ENCODE measurements at places on chromosomes 5 and 9. TPM values are rescaled to one million over a fixed set of nuclear protein-coding genes. Genes with fewer than 3 reads are reported as not detected.

Gene SUSD1
- 6.4 TPM for total RNA-seq

Gene QSOX2
- total RNA-seq, result 25.4 TPM

Gene KIAA0825
- 0.62 TPM for total RNA-seq

Gene IQGAP2
- total RNA-seq, result 28.3 TPM

Gene PCDHA1
- total RNA-seq, result 0.07 TPM

Gene PCDHGB1
- 0.48 TPM for total RNA-seq

Gene SPATA31C1
- total RNA-seq, result not detected

Gene OLFM1
- total RNA-seq, result 0.37 TPM

Gene C5orf52
- total RNA-seq, result not detected

Gene TEX48
- 0.68 TPM for total RNA-seq

Gene C5
- total RNA-seq, result 0.82 TPM

Gene SPATA31E1
- total RNA-seq, result not detected

Gene PRDM9
- total RNA-seq, result not detected

Gene ADAMTS16
- total RNA-seq, result not detected

DNA sequence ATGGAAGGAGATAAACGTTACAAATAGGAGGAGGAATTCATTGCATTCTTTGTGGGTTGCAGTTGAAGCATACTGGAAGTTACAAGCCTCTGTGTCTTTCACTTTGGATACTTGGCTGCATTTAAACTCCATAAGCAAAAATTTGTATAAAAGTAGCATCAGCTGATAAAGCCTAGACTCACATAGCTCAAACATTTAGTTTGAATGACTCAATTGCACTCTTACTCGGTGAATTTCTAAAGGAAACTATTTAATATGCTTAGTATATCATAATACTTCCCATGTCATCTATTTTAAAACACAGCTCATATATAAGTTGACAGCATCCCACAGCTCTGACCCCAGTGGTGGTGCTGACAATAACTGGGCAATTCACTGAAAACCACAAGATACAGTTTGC is 596.6 kb upstream of the ZNF608 start:
- DNase-seq, result no peak

- H3K36me3 ChIP-seq, result peaks cover 29% of the 10 kb centered on the region
- no peak for DNase-seq
- H3K27ac ChIP-seq, result peak overlapping the region; percentile 65
- peaks cover 27% of the 10 kb centered on the region for H3K4me1 ChIP-seq
These were observed 5.9 kb downstream of the SLC35A4 start for GRCh38 chr5:140570488-140570887.

GRCh38 chr5:113376640-113377039 is 58.1 kb downstream of the TSSK1B start:
- no peak for DNase-seq
- H3K27ac ChIP-seq, result no peak overlapping the region
- no peak overlapping the region for H3K4me3 ChIP-seq
- H3K4me1 ChIP-seq, result peaks cover 34% of the 10 kb centered on the region

GRCh38 chr5:167643631-167644280 is 647.7 kb upstream of the WWC1 start:
- no peaks in the 10 kb centered on the region for H3K4me1 ChIP-seq
- DNase-seq, result no peak
- no peaks in the 10 kb centered on the region for H3K36me3 ChIP-seq
- no peak overlapping the region for H3K4me3 ChIP-seq
- no peaks in the 10 kb centered on the region for H3K27me3 ChIP-seq

- no peak overlapping the region for H3K4me3 ChIP-seq
- no peak overlapping the region for H3K27ac ChIP-seq
- DNase-seq, result no peak
- H3K4me1 ChIP-seq, result peaks cover 28% of the 10 kb centered on the region
These were observed 153.6 kb downstream of the TSSK1B start for GRCh38 chr5:113281194-113281593.

- H3K4me3 ChIP-seq, result no peak overlapping the region
- no peak for DNase-seq
- no peaks in the 10 kb centered on the region for H3K4me1 ChIP-seq
- H3K36me3 ChIP-seq, result no peaks in the 10 kb centered on the region
- no peaks in the 10 kb centered on the region for H3K27me3 ChIP-seq
These were observed 570.9 kb upstream of the GRIN3A start for GRCh38 chr9:102309379-102309778.

GRCh38 chr5:30195036-30195435 is 998.5 kb upstream of the CDH6 start:
- H3K36me3 ChIP-seq, result no peaks in the 10 kb centered on the region
- no peak for DNase-seq
- H3K4me1 ChIP-seq, result no peaks in the 10 kb centered on the region
- no peak overlapping the region for H3K4me3 ChIP-seq
- no peaks in the 10 kb centered on the region for H3K27me3 ChIP-seq

- no peak overlapping the region for H3K27ac ChIP-seq
- no peaks in the 10 kb centered on the region for H3K4me1 ChIP-seq
- no peak for DNase-seq
- H3K27me3 ChIP-seq, result no peaks in the 10 kb centered on the region
- no peak overlapping the region for H3K4me3 ChIP-seq
- H3K36me3 ChIP-seq, result no peaks in the 10 kb centered on the region
These were observed 9.2 kb downstream of the INSYN2B start for GRCh38 chr5:169970911-169971765.

- no peak for DNase-seq
- no peak overlapping the region for H3K27ac ChIP-seq
- no peak overlapping the region for H3K4me3 ChIP-seq
- H3K36me3 ChIP-seq, result peaks cover 18% of the 10 kb centered on the region
These were observed 13.5 kb downstream of the ZNF346 start for GRCh38 chr5:177035976-177036375.

- no peak overlapping the region for H3K27ac ChIP-seq
- DNase-seq, result no peak
- no peaks in the 10 kb centered on the region for H3K4me1 ChIP-seq
- H3K36me3 ChIP-seq, result no peaks in the 10 kb centered on the region
These were observed 115.2 kb downstream of the ADAMTS2 start for GRCh38 chr5:179230061-179230461.

GRCh38 chr9:18798508-18799290 is 234.3 kb downstream of the SAXO1 start:
- H3K4me3 ChIP-seq, result no peak overlapping the region
- H3K36me3 ChIP-seq, result no peaks in the 10 kb centered on the region
- H3K27ac ChIP-seq, result no peak overlapping the region
- DNase-seq, result no peak

- peaks cover 18% of the 10 kb centered on the region for H3K36me3 ChIP-seq
- H3K27ac ChIP-seq, result no peak overlapping the region
- no peaks in the 10 kb centered on the region for H3K27me3 ChIP-seq
- peaks cover 1% of the 10 kb centered on the region for H3K4me1 ChIP-seq
- no peak for DNase-seq
- H3K4me3 ChIP-seq, result no peak overlapping the region
These were observed 68.1 kb downstream of the AOPEP start for GRCh38 chr9:94794476-94795167.

- no peak overlapping the region for H3K4me3 ChIP-seq
- H3K36me3 ChIP-seq, result no peaks in the 10 kb centered on the region
- H3K27me3 ChIP-seq, result no peaks in the 10 kb centered on the region
- H3K27ac ChIP-seq, result no peak overlapping the region
- no peaks in the 10 kb centered on the region for H3K4me1 ChIP-seq
These were observed 1388.3 kb upstream of the ACO1 start for GRCh38 chr9:30995956-30996738.

DNA sequence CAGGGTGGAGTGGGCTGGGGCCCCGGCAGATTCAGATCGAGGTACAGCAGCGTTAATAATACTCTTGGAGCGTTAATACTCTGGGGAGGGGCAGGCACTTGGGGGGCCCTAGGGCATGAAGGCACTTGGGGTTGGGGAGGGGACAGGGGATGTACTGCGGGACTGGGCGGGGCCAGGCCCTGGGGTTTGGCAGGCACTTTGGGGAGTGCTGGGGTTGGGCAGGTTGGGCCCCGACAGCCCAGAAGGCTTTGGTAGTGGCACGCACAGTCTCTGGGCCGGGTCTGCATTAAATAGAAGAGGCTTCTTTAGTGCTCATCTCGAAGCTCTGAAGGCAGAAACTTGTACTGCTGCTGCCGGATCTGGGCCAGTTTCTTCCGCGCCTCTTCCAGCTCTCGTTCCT is 7.8 kb upstream of the TPM2 start:
- no peak for DNase-seq
- H3K4me3 ChIP-seq, result no peak overlapping the region
- H3K4me1 ChIP-seq, result peaks cover 2% of the 10 kb centered on the region
- H3K36me3 ChIP-seq, result peaks cover 23% of the 10 kb centered on the region
- H3K27ac ChIP-seq, result no peak overlapping the region

- no peaks in the 10 kb centered on the region for H3K27me3 ChIP-seq
- H3K27ac ChIP-seq, result peak overlapping the region; percentile 74
- peaks cover 82% of the 10 kb centered on the region for H3K36me3 ChIP-seq
- peak; percentile 47 for DNase-seq
- peaks cover 51% of the 10 kb centered on the region for H3K4me1 ChIP-seq
- H3K4me3 ChIP-seq, result peak overlapping the region; percentile 8
These were observed 37.9 kb downstream of the CYFIP2 start for GRCh38 chr5:157303667-157304327.

DNA sequence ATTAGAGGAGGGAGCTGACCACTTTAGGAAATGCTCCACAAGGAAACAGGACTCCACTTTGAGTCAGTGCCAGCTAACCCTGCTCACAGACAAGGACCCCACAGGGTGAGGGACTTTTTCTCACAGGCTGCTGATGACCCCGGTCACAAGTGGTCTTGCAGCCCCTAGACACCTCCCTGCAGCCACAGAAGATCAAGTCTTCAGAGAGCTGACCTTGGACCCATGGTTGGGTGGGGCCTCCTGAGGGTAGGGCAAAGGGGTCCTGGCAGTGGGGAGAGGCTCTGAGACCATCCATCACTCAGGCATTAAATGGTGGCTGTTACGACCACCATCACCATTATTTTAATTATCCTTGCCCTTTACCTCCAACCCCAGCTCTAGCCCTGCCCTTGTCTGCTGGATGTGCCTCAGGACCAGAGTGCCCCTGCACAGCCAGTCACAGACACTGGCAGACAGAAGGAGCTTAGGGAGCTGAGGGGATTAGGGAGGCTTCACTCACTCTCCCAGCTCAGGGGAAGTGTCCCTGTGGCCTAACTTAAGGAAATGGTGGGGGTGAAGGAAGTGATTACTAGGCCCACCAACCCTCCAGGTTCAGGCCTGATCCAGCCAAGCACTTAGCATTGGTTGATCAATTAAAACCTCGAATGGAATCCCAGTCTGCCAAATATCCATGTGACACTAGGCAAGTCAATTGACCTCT is 1.6 kb downstream of the ACSL6 start:
- peaks cover 3% of the 10 kb centered on the region for H3K36me3 ChIP-seq
- H3K4me1 ChIP-seq, result peaks cover 33% of the 10 kb centered on the region
- peak overlapping the region; percentile 77 for H3K4me3 ChIP-seq
- H3K27ac ChIP-seq, result no peak overlapping the region
- DNase-seq, result no peak
- peaks cover 47% of the 10 kb centered on the region for H3K27me3 ChIP-seq

- H3K27me3 ChIP-seq, result no peaks in the 10 kb centered on the region
- no peak overlapping the region for H3K27ac ChIP-seq
- no peak overlapping the region for H3K4me3 ChIP-seq
- H3K4me1 ChIP-seq, result no peaks in the 10 kb centered on the region
- DNase-seq, result no peak
These were observed 11.0 kb downstream of the NCS1 start for GRCh38 chr9:130183133-130183762.

DNA sequence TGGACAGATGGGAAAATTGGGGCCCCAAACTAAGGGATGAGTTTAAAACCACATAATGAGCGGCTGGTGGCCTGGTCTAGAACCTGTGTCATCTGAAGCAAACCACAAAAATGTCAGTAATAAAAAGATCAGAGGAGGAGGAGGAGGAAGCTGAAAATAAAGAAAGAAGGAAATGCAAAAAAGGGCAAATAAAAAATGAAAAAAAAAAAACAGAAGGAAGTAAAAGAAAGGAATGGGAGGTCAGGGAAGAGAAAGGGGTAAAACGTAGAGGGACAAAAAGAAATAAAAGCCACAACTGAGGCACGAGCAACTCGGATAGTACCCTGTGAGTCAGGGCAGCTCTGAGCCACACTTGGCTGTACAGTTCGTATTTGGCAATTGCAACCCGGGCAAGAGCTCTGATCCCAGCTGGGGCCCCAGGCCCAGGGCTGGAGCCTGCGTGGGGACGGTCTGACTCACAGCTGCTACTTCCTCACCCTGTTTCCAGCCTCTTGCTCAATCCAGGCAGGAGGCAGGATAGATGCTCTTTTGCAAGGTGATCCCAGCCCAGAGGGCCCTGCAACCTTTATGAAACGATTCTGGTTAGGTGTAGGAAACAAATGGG is 137.9 kb upstream of the TRIM32 start:
- H3K4me3 ChIP-seq, result no peak overlapping the region
- peaks cover 3% of the 10 kb centered on the region for H3K4me1 ChIP-seq
- no peaks in the 10 kb centered on the region for H3K27me3 ChIP-seq

DNA sequence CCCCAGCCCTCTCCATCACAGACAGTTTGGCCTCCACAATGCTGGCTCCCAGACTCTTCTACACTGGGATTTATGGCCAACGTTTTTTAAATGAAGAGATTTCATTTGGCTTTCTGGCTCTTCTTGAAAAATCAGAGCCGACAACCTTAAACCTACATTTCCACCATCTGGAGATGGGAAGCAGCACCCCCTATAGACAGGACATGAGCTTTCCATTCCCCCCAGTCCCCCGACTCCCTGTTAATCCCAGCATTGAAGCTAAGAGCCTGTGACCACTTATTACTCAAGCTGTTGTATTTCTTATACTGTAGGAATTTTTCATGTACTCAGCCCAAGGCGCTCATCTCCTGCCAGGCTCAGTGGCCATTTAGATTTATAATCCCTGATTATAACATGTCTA is 34.0 kb upstream of the AFAP1L1 start:
- no peaks in the 10 kb centered on the region for H3K36me3 ChIP-seq
- no peak for DNase-seq
- peaks cover 15% of the 10 kb centered on the region for H3K4me1 ChIP-seq
- H3K27ac ChIP-seq, result no peak overlapping the region

DNA sequence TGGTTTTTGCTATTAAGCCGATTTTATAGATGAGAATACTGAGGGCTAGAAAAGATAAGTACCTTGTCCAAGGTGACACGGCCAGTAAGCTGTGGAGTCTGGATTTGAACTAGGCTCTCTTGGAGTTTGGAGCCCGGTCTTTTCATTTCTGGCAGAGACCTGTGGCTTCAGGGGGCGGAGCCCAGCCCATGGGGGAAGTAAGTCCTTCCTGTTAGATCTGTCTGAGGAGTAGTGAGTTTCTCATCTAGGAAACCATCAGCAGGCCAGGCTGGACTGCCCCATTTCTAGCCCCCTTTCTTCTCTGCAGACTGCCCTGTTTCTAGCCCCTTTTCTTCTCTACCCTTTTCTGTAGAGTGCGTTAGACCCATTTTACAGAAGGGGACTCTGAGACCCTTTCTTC is 521 bp upstream of the PTGS1 start:
- H3K27me3 ChIP-seq, result peaks cover 26% of the 10 kb centered on the region
- H3K4me1 ChIP-seq, result peaks cover 7% of the 10 kb centered on the region
- H3K36me3 ChIP-seq, result no peaks in the 10 kb centered on the region
- DNase-seq, result no peak
- H3K4me3 ChIP-seq, result peak overlapping the region; percentile 63

GRCh38 chr9:68973619-68974018 is 40.3 kb downstream of the PRKACG start:
- no peak for DNase-seq
- H3K36me3 ChIP-seq, result peaks cover 66% of the 10 kb centered on the region
- H3K27me3 ChIP-seq, result no peaks in the 10 kb centered on the region
- H3K27ac ChIP-seq, result peak overlapping the region; percentile 89
- peak overlapping the region; percentile 64 for H3K4me3 ChIP-seq

All from activated T-helper 2 cell treated with anti-CD3 and anti-CD28 coated beads, Interferon-gamma antibody, Interleukin-2, Interleukin-4, amounts not matched to agents 10 μg/mL and 5 μg/mL and 100 μg/mL, durations not matched to agents 14 hours and 24 hours and 36 hours (primary cell).